ENCODE measurements at places on chromosomes 6 and 20.

DNA sequence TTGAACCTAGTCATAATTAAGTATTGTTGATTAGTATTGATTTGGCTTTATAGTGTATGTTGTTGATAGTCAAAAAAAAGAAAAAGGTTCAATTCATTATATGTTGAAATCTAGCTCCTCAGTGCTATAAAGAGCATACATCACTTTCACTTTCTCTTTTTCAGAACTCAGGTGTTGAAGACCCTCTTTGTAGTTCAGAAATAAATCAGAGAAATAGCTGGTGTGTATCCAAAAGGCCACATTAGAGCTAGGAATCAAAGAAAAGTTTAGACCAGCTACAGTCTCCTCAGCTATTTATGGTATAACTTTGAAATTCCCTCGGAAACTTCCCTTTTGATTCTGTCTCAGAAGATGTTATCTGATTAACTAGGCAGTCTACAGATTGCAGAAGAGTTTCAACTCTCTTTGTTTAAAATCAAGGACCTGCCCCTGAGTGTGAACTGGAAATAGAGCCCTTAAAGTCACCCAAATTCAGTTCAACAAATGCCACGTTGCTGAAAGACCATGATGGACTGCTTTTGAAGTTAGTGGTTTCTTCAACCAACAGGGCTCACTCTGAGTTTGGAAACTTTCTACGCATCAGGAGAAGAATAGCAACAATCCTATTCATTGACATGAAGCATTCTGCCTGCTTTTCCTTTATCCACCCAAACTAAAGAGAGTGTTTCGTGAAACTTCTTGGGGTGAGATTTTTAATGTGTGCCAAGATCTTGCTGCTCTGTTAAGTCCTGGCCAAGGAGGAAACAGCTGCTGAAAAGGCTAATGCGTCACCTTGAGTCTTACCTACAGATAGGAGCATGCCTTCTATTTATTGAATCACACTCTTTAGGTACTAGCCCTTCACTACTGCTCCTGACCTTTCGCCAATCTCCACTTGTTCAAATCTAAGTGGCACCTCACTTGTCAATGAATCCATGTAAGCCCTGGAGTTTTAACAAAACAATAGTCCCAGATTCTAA lies 111.7 kb downstream of the TNFRSF21 start:
- DNase-seq = no peak

- no peak for DNase-seq
Measured at GRCh38 chr20:31547720-31548298, 33.6 kb downstream of the HM13 start.

DNA sequence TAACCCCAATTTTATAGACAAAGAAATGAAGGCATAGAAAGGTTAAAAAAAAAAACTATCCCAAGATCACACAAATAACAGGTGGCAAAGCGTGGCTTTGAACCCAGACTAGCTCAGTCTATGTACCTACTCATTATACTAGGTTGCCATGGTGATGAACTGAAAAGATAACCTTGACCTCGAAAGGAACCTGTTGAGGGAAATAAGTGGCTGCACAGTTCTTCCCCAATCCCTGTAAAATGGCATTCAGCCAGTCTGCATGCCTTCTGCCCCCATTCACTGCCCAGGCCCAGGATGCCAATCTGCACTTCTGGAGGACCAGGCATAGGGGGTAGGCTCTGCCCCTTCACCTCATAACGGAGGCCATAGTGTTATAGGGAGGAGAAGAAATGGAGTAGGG lies 295.2 kb downstream of the PTPRT start:
- DNase-seq = no peak

- DNase-seq = peak; percentile 20
Measured at GRCh38 chr20:41029150-41029901, 704 bp downstream of the TOP1 start.

DNA sequence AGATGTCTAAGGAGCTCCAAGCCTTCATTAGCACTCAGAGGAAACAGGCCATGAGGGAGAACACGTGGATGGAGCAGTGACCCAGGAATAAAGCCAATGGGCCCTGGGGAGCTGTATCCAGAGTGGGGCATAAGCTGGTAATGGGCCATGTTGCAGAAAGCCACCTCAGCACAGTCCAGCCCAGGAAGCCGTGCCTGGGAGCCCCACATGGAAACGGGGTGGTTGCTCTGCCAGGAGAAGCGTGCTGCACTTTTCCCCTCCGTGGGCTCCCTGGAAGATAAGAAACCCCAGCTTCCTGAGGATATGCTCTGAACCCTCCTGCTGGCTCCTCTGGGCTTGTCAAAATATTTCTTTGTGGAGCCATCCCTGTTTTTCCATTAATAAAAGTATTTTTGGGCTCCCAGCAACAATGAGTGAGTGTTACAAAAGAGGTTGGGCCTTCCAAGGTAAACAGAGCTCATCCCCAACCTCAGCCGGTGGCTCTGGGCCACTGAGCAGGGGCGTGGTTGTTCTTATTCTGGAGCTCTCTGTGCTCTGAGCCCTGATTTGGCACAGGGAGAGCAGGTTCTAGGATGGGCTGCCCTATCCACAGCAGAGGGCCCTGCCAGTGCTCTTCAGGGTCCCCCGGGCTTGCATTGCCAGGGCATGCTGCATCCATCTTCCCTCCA lies 31.2 kb upstream of the NFATC2 start:
- DNase-seq = no peak

- no peak for DNase-seq
Measured at GRCh38 chr6:20688710-20689500, 154.6 kb downstream of the CDKAL1 start.

- no peak for DNase-seq
Measured at GRCh38 chr20:19934792-19935491, 82.2 kb upstream of the NAA20 start.

- no peak for DNase-seq
Measured at GRCh38 chr20:57560554-57561355, at the start of gene PCK1. Gene PCK1 (plus strand): TSS chr20:57561110. CDS start chr20:57561412, 302 bp downstream.

GRCh38 chr6:83472767-83473166 lies 39.6 kb upstream of the PRSS35 start:
- DNase-seq = no peak

GRCh38 chr6:84665401-84665800 lies 99.0 kb downstream of the TBX18 start:
- DNase-seq = no peak

DNA sequence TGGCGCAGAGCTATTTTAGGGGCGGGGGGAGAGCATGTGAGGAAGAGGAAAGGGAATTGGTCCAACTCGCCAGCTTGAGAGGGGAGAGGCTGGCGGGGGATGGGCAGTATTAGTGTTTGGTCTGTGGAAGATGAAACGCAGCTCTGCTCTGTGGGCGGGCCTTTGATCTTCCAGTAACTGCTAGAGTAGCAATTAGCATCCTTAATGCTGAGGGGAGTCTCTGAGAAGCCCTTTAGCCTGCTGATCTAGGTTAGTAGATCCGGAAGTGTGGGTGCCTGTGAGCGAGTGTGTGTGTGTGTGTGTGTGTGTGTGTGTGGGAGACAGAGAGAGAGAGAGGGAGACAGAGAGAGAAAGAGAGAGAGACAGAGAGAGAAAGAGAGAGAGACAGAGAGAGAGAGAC lies 117.2 kb upstream of the BACH2 start:
- DNase-seq = peak; percentile 82

DNA sequence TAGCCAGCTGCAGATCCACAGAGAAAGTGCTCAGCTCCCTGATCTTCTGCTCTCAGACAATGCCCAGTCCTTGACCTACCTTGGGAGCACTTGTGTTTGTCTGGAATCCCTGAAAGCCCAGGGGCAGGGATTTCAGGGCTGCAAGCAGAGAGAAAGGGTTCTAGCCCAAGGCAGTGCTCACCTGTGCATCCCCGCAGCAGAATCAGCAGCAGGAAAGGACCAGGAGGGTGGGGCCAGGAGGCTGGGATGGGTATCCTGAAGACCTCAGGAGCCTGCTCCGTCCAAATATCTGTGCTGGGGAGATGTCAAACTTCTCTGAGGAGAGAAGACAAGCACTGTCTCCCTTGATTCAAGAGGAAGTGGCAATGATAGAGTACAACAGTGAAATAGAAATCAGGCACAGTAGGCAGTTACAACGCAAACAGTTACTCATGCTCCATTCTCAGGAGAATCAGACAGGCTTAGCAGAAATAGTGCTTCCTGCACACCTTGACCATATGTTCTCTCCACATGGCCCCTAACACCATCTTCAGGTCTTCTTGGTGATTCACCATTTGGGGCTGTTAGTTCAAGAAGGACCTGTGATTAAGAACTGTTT lies 28.7 kb upstream of the SIRPG start:
- DNase-seq = no peak

DNA sequence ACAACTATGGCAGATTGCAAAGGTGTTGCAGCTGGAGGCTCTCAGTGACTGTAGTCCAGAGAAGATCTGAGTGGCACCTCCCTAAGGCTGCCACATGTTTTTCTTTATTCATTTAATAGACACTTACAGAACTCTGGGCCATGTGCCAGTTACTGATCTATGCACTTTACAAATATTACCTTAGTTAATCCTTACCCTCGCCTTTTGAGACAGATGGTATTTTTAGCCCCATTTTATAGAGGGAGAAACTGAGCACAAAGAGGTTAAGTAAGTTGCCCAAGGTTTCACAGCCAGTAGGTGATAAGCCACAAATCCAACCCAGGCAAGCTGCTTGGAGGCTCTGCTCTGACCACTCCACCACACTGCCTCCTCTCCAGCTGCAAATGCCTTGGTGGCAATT lies 6.5 kb upstream of the SCRT2 start:
- DNase-seq = no peak
